Testis (tissue), 5 donors: ENCODE measurements at places on chromosomes 7 and 10. TPM values are rescaled to one million over a fixed set of nuclear protein-coding genes. Genes with fewer than 3 reads are reported as not detected.

DNA sequence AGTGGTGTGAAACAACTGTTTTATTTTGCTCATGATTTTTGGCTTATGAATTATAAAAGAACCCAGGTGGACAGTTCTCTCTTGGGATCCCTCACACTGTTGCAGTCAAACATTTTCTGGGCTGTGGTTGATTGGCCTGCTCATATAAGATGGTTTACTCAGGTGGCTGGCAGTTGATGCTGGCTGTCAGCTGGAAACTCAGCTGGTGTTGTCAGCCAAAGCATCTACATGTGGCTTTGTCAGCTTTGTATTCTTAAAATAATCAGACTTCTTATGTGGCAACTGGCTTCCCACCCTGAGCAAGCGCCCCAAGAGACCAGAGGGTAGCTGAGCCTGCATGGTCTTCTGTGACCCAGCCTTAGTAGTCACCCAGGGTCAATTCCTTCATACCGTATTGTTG is 534.7 kb downstream of the NRG3 start:
- no peak for DNase-seq
- no peaks in the 10 kb centered on the region for H3K36me3 ChIP-seq
- no peak overlapping the region for H3K27ac ChIP-seq
- no peaks in the 10 kb centered on the region for H3K4me1 ChIP-seq
- H3K4me3 ChIP-seq = no peak overlapping the region

DNA sequence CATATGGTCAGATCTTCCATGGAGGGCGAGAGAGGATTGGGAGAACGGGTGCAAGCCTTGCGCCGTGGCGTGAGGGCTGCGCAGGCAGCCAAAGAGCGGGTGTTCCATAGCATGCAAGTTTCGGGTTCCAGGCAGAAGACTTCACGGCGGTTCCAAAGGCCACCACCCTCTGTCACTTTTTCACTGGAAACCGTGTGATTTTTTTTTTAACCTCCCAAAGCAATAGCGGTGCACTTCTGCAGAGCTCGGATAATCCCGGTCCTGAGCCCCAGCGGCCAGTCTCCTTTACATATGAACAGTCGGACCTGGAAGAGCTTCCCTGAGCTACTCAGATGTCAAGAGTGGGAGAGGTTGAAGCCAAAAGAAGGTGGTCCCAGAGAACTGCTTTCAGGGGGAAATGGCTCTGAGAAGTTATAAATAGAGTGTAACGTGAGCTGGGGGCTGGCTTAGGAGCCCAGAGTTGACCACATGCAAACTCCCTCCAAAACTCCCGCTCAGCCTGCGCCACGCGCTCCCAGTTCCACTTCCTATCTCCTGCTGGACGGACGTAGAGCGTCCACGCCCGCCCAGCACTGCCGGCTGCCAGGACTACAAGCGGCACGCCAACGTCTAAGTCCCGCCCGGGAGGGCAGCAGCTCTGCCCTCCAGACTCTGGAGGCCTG is at the start of gene MEOX2:
Gene MEOX2 (minus strand): TSS at position 389 of the 662 bp plus-strand sequence. CDS start 281 bp downstream, at position 108.
- H3K36me3 ChIP-seq = no peaks in the 10 kb centered on the region
- peak within 1 kb of the TSS; percentile 84 for H3K27ac ChIP-seq
- no peaks in the 10 kb centered on the region for H3K27me3 ChIP-seq
- DNase-seq = peak; percentile 76
- H3K4me1 ChIP-seq = peaks cover 10% of the 10 kb centered on the region

CFAP58 gene
- polyA plus RNA-seq = 16.3 TPM

GRCh38 chr10:78623578-78624215 is 445.1 kb upstream of the ZMIZ1 start:
- H3K4me1 ChIP-seq = no peaks in the 10 kb centered on the region
- no peak for DNase-seq
- H3K27ac ChIP-seq = no peak overlapping the region

GRCh38 chr10:116712989-116713543 is 29.3 kb downstream of the HSPA12A start:
- no peaks in the 10 kb centered on the region for H3K27me3 ChIP-seq
- H3K36me3 ChIP-seq = no peaks in the 10 kb centered on the region
- peaks cover 15% of the 10 kb centered on the region for H3K4me1 ChIP-seq
- H3K4me3 ChIP-seq = no peak overlapping the region
- H3K27ac ChIP-seq = no peak overlapping the region

DNA sequence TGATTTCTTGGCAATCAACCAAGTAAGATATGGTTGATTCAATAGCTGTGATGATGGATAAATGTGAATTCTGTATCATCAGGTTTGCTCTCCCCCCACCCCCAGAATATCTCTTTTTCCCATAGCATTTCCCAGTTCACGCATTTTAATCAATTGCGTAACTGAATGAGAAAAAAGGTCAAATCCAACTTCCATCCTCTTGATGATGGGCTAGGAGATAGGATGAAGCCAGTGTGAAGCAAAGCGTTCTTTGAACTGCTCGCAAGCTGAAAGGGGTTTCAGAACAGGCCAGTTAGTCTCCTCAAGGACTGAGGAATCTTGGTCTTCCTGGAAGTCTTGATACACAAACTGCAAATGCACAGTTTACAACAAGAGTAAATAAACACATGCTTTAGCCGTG is 94.5 kb upstream of the ARMC3 start:
- H3K4me1 ChIP-seq = no peaks in the 10 kb centered on the region
- H3K27ac ChIP-seq = no peak overlapping the region
- DNase-seq = no peak
- no peaks in the 10 kb centered on the region for H3K27me3 ChIP-seq

OR2A7 gene
- 1.1 TPM for polyA plus RNA-seq

- DNase-seq = peak; percentile 83
- H3K4me1 ChIP-seq = no peaks in the 10 kb centered on the region
- peak within 1 kb of the TSS; percentile 88 for H3K27ac ChIP-seq
Observed at GRCh38 chr10:70052462-70053217, at the start of gene MACROH2A2. MACROH2A2 (plus strand) TSS chr10:70052846; CDS start chr10:70075659, 22,813 bp downstream.

DNA sequence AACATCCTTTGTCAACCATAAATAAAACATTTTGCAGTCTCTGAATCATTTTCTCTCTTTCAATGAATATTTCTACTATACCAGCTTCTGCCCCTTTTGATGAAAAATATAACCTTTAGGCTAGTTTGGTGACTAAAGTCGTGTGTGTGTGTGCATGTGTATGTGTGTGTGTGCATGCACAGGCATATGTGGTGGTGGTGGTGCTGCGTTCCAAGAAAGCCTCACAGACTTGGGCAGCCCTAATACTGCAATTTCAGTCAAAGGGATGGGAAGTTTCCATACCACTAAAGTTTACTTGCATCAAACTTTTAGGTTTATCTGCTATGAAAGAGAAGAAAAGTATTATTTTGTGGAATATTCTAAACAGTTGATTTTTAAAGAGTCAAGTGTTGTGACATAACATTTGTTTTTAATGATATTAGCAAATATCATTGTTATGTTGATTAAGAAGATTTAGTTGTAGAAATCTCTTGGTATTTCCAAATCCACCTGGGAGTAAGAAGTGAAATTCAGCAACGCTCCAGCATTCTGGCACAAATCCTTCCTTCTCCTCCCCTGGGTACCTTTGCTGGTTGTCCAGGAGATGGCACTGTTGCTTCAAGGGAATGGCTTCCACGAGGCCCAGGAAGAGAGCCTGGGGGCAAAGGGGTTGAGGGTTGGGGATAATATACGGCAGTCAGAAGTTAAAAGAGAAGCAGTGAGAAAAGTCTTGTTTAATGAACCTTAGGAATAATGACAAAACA is 41.5 kb downstream of the ASB4 start:
- DNase-seq = peak; percentile 65
- no peak overlapping the region for H3K4me3 ChIP-seq
- H3K36me3 ChIP-seq = no peaks in the 10 kb centered on the region
